ENCODE measurements at places on chromosomes 16 and 17.

- no peak for DNase-seq
Measured at GRCh38 chr16:13961099-13961811, 41.3 kb downstream of the ERCC4 start.

GRCh38 chr17:67186782-67187181, 58.2 kb downstream of the HELZ start:
- DNase-seq = no peak

DNA sequence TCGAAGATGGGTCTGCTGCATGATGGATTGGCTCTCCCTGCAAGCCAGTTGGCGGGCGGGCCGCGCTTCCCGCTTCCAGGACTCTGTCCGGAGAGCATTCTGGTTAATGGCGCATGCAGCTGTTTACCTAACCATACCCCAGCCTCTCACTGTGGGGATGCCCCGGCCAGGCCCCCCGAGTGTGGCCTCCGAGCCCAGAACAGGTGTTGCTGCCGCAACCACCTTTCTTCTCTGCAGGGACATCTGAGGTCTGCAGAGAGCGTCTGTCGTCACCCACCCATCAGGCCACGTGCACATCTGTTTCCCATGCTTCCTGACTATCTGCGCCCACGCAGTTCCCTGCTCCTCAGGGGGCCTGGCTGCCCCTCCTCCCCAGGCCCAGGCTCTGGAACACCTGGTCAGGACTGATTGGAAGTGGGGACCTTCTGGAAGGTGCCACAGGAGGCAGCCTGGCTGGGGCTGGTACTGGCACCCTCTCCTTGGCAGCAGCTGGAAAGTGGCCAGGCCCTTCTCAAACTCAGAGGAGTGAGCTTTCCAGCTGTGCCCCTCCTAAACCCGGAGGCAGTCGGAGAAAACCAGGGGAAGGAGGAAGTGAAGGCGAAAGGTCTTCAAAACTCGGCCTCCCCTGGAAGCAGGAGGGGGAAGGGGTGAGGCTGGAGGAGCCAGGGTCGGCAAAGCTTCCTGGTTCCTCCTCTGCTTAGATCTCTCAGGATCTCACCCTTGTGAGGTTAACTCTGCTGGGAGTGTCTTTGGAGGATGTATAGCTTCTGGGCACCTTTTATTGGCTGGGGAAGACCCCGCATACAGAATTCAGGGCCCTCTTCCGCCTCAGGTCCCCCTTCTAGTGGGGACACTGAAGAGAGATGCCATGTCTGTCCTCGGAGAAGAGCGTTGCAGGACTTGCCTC, 64.5 kb upstream of the CIBAR2 start:
- no peak for DNase-seq

- no peak for DNase-seq
Measured at GRCh38 chr16:49085686-49086085, 196.0 kb downstream of the CBLN1 start.

DNA sequence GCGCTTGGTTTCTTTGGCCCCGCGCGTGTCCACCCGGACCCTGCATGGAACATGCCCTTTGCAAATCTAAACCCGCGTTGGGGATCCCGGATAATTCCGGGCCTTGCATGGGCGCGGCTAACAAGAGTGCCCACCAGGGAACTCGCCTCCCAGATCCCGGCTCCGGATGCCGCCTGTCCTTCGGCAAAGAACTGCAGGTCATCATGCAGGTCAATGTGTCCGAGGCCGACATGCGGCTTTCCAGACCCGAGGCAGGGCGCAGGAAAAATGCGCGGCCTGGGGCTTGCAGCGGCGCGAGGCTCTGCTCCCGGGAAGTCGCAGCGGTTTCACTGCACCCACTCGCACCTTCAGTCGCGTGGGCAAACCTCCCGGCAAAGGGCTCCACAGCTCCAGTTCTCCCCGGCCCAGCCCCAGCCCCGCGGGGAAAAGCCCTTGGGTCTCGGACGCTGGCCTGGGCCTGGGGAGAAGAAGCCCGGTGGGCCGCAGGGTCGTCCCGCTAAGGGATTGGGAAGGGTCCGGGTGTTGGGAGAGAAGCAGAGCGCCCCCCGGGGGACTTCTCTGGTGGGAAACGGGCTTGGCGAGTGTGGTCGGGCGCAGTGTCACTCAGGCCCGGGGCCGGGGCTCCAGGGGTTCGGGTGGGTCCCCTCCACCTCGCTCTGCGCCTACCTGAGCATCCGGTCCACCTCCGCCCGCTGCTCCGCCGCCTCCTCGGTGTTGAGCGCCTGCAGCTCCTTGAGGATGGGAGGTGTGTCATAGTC, 805 bp downstream of the HNF1B start:
- DNase-seq = no peak

DNA sequence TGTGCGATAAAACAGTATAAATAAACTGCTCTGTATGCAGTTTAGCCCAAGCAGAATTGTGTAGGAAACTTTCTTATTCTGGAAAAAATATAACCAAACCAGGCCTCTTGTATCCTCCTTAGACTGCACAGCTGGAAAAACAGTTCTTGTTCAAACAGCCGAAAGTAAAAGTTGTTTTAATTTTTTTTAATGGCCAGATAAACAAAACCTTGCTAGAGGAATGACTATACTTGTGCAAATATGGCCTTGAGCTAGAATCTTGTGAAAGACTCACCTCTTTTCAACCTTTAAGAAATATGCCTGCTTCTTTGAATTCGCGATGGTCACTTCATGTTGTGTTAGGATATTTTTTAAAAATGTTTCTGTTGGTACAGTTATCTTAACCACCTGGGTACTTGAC, 114.5 kb upstream of the MAF start:
- DNase-seq = no peak

GRCh38 chr17:75587675-75588595, at the start of gene MYO15B:
MYO15B (plus strand) TSS chr17:75587800; CDS start chr17:75588058, 258 bp downstream.
- no peak for DNase-seq

- no peak for DNase-seq
Measured at GRCh38 chr16:78654929-78655328, 555.5 kb downstream of the WWOX start.

DNA sequence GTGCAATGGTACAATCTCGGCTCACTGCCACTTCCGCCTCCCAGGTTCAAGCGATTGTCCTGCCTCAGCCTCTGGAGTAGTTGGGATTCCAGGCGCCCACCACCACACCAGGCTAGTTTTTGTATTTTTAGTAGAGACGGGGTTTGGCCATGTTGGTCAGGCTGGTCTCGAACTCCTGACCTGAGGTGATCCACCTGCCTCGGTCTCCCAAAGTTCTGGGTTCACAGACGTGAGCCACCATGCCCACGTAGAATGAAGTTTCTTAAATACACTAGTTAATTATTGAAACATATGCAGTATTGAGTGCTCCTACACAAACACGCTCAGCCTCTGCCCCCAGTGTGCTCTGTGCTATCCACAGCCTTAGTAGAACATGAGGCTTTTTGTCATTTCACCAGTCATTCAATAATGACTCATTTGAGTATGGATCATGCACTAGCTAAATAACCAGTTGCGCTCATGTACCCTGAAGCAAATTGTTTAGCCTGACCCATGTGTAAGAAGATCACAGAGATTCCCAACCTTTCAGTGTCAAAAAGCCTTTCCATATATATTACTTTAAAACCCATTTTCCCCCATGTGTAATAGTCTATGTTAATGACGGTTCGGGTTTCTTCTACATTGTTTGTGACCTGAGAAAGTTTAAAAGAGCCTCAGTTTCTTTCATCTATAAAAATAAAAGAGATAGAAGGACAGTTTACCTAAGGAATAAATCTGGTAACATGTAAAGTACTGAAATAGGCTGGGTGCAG, 49.7 kb downstream of the TUBD1 start:
- DNase-seq = no peak

DNA sequence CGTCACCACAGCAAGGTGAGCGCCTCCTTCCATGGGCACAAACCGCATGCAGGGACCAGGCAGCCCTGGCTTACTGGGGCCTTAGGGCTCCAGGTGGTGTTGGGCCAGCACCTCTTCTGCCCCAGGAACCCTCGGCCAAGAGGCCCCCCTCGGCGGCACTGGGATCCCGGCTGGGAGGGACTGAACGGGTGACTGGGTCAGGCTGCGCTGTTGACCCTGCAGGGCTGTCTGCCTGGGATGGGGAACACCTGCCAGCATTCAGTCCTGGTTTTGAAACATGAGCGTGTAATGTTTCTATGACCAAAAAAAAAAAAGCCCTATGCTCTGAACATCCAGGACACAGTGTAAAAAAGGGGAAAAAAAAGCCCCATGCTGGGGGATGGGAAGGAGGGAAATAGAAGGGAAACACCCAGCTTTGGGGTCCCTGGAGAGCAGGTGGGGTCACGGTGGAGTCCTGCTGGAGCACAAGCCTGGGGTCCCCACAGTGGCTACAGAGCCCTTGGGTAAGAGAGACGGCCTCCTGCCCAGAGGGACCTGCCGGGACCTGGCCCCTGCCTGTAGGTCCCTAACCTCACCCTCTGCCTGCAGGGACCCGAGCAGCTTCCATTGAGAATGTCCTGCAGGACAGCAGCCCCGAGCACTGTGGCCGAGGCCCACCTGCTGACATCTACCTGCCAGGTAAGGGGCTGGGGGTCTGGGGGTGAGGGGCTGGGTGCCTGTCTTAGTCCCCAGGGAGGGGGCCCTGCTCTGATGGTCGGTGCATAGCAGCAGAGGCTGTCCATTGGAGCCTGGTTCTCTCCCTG, 9.9 kb upstream of the NUDT16L1 start:
- no peak for DNase-seq

GRCh38 chr16:51237207-51237606, 86.1 kb upstream of the SALL1 start:
- no peak for DNase-seq

GRCh38 chr16:79310710-79311109, 289.8 kb downstream of the MAF start:
- DNase-seq = no peak

DNA sequence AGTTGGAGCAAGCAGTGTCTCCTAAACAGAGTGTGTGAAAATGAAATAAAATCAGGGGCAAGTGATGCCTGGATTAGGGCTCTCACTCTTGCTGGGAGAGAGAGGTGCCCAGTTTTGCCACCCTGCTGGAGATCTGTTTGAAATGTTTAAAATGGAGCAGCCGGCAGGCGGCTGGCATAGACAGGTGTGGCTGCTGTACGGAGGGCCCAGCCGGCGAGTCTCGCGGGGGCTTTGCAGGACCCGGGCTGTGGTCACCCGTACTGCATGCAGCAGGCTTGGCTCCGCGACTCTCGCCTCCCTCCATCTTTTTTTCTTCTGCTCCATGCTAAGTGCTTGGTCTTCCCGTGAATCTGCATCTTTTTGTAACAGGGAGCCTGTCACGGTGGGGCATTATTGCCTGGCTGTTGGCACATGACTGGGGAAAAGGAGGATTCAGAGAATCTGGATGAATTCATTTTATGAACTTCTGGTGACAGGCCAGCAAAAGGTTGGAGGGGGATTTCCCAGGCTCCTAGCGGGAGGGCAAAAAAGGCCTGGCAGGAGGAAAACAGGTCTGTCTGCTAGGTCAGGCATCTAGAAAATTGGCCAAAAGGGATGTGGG, 1.8 kb downstream of the ZNRF1 start:
- no peak for DNase-seq

- DNase-seq = no peak
Measured at GRCh38 chr17:44971776-44972483, 3.8 kb upstream of the C1QL1 start.

- DNase-seq = no peak
Measured at GRCh38 chr16:87212026-87212425, 105.2 kb downstream of the C16orf95 start.

DNA sequence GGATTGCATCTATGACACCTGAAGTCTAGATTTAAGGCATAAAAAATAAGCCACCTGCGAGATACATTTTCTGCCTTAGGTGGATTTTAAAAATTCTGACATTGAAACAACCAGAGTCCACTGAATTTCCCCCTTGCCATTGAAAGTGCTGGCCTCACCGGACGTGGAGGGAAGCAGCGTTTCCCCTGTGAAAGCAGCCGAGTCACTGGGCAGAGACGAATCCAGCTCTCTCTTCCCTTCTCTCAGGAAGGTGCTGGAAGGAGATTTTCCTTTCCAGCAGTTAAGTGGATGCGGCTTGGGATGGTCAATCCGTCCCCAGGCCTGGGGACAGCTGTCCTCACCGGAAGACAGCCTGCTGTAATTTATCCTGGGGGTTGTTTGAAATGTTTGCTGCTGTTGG, 270.9 kb upstream of the FOXF1 start:
- no peak for DNase-seq

DNA sequence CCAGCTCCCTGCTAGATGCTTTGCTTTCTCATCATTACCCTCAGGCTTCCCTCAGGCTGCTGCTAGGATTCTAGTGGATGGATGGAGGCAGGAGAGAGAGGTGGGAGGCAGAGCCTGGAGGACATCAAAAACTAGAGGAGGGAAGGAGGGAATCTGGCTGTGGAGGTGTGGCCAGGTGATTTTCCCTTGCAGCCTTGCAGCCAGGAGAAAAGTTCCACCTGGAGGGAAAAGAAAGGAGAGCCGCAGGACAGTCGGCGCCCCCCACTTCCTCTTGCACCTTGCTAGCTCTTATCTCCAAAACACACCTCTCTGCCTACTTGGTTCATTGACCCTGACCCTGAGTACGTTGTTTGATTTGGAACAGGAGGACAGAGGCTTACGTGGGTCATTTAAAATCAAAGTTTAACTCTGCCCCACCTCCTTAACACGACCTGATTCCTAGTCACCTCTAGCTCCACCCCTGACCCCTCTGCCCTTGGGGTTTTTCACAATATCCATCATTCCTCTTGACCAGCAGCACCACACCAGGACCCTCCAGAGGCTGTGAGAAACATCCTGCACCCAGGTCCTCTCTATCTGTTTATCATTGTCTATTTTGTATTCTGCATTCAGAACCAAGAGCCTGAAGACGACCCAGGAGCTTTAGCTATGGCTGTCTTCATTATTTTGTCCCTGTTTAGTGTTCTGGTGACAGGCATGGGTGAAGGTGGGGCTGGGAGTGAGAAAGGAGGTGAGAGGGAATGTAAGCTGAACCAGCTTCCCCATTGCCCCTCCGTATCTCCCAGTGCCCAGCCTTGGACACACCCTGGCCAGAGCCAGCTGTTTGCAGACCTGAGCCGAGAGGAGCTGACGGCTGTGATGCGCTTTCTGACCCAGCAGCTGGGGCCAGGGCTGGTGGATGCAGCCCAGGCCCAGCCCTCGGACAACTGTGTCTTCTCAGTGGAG, 15.9 kb downstream of the AOC3 start:
- DNase-seq = no peak

DNA sequence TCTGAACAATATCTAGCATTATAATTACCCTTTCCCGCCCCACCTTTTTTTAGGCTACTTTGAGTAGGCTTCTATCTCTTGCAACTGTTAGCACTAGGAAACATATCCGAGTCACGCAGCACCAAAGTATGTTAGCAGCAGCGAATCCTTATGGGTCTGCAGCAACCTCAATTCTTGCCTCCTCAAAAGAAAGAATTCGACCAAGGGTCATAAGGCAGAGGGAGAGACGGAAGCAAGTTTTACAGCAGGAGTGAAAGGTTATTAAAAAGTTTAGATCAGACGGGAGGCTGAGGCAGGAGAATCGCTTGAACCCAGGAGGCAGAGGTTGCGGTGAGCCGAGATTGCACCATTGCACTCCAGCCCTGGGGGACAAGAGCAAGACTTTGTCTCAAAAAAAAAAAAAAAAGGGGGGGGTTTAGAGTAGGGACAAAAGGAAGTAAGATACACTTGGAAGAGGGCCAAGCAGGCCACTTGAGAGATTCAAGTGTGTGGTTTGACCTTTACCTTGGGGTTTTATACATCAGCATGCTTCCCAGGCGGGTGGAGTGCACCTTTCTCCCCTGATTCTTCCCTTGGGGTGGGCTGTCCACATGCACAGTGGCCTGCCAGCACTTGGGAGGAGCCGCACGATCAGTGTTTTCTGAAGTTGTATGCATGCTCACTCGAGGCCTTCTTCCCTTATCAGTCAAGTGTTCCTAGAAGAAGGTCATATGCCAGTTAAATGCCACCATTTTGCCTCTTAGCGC, 67.7 kb downstream of the HLF start:
- no peak for DNase-seq

- no peak for DNase-seq
Measured at GRCh38 chr16:10965440-10966061, 21.2 kb downstream of the CLEC16A start.

All from NCI-H446 treated with DMSO at 0.1 percent for 48 hours (cell line).